SHP77 (cell line): ENCODE measurements at places on chromosomes 1 and 21.

- DNase-seq, result peak; percentile 48
Observed at GRCh38 chr1:112957133-112957812, 1.3 kb upstream of the SLC16A1 start.

DNA sequence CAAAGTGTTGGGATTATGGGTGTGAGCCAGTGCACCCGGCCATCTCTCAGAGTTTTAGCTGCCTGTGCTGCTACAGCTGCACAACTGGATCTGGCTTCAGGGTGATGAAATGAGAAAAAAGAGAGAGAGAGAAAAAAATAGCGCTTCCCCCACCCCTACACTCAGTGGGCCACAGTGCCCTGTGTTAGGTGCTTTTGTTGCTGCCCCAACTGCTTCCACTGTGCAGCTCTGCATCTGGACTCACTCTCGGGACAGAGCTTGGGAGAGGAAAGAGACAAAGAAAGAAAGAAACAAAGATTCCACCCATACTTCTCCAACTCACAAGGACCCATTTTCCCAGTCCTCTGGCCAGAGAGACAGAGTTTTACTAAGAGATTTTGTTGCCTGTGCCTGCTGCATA lies 50.4 kb downstream of the INAVA start:
- DNase-seq, result no peak

GRCh38 chr1:162388615-162389014 lies 7.1 kb downstream of the C1orf226 start:
- DNase-seq, result no peak

- DNase-seq, result no peak
Observed at GRCh38 chr1:150749720-150750311, 15.8 kb downstream of the CTSS start.
